ENCODE measurements at places on chromosomes 5 and 9. TPM values are rescaled to one million over a fixed set of nuclear protein-coding genes. Genes with fewer than 3 reads are reported as not detected.

DNA sequence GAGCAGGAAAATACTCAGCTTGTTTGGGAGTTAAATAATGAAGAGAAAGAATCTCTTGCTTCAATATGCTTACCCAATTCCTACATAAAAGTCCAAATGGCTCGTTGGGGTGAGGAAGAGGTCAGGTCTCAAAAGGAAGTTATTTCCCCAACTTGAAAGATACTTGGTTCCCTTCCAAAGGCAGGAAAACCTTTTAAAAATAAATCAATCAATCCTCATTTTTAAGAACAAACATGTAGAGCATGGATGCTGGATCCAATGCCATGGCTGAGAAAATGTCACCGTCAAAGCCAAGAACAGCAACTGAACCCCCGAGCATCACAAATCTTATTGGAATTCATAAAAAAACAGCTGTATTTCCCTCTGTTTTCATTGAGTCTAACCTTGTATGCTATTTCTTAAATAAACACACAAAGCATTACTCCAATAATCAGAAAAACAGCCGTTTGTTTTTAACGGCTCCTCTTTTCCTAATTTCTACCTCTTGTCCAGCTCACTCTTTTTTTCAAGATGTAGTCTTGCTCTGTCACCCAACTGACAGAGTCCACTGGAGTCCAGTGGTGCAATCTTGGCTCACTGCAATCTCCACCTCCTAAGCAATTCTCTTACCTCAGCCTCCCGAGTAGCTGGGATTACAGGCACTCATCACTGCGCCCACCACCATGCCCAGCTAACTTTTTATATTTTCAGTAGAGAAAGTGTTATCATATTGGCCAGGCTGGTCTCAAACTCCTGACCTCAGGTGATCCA is 140.7 kb downstream of the GNA14 start:
- DNase-seq: no peak

DNA sequence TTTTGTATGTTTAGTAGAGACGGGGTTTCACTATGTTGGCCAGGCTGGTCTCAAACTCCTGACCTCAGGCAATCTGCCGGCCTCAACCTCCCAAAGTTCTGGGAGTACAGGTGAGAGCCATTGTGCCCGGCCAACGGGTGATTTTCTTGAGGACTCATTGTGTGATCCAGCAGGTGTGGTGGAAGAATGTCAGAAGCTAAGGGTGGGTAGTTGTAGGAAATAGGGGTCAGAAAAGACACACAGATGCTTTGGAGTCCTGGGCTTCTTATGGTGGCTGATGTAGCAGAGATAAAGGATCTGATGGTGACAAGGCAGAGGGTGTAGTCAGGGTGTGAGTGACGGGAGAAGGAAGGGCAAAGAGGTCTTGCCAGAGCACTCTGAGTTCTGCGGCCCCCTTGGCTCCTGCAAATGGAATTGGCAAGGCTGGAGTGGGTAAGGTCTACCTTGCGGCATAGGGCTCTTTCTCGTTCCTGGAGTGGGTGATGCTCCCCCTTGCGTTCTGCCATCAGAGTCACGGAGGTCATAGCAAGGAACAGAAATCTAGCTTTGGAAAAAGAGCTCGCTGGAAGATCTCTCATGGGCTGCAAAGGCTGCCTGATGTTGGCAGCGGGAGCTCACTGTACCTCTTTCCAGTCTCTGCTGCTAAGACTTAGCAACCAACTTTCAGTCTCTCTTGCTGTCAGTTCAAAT is 97.2 kb downstream of the SREK1 start:
- peak; percentile 64 for DNase-seq

DNA sequence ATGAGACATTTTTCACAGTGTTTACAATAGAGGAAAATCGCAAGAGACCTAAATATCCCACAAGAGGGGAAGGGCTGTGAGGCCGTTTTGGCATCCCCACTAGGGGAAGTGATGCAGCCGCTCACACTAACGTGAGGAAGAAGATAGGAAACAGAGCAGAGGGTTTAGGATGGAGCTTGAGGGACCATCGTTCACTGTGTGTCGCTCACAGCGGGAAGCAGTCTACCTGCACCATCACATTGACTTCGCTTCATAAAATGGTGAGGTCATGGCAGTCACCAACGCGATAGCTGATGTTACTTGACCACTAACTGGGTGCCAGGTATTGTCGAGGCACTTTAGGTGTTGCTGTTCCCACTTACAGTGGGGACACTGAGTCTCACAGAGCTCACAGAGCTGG is 35.6 kb downstream of the PRRX2 start:
- no peak for DNase-seq

GRCh38 chr5:119353213-119353612 is 2.6 kb upstream of the TNFAIP8 start:
- DNase-seq: no peak

- DNase-seq: no peak
Measured at GRCh38 chr5:54821445-54822323, 163.7 kb downstream of the ESM1 start.

GRCh38 chr5:14946815-14947620 is 75.4 kb upstream of the ANKH start:
- DNase-seq: no peak

GRCh38 chr5:121949885-121950284 is 11.9 kb upstream of the SRFBP1 start:
- no peak for DNase-seq

DNA sequence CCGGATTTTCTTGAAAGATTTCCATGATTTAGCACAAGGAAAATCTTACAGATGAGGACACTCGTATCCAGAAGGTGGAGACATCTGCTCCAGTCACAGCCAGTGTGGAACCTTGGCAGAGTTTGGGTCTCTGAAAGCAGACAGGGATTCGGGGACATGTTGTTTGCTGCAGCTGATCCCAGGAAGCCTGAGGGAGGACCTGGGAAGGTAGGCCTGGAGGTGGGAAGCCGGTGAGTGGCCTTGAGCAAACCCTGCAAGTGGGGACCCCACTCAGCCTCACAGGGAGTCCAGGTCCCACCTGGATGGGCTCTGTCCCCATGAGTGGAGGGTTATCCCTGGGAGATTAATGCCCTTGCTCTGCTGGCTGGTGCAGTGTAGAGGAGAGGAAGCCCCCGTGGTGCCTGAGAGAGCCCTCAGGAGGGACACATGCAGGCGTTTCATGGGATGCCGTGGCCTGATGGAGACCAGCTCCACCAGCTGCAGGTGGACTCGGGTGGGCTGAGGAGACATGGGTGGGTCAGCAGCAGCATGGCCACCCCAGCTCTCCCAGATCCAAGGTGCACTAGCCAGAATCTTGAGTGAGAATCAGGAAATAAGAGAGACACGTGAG is 7.8 kb downstream of the MRPS2 start:
- DNase-seq: no peak

DNA sequence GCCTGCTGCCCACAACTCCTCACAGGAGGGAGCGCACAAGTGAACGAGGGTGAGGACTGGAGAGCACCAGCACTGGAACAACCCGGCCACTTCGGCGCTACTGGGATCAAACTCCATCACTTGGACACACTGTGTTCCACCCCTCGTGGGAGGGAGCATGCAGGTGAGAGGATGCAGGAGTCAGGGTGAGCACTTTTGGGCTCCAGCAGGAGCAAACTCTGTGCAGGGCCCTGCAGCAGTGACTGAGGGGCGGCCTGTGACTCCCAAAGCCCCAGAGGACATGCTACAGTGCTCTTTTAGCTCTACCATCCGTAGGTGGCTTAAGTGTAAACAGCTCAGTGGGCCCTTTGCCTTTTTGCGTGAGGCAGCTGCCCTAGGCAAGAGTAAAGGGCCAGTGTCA is 4.4 kb upstream of the MOCS2 start:
- DNase-seq: no peak

DNA sequence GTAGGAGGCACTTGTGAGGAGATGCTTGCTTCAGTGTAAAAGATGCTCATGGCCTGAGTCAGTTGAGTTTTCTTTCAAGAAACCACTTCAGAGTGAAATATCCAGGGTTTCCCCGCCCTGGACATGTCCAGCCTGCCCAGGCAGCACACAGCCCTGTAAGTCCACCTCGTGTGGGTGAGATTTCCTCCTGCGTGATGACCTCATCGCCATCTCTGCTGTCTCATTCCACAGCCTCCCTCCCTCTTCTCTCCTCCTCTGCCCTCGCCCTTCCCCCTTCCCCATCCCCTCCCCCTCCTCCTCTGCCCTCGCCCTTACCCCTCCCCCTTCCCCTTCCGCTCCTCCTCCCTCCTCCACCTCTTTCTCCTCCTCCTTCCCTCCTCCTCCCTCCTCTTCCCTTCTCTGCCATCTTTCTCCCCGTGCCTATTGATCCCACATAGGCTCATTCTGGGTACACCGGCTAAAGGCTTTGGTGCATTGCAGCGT is 34.0 kb upstream of the NCS1 start:
- no peak for DNase-seq

The CER1 gene
- total RNA-seq: not detected

The ZNF454 gene
- total RNA-seq: 4.8 TPM

- DNase-seq: no peak
Measured at GRCh38 chr9:625613-626012, 215.9 kb upstream of the DMRT1 start.

- no peak for DNase-seq
Measured at GRCh38 chr5:75055727-75056144, 3.4 kb upstream of the GCNT4 start.

DNA sequence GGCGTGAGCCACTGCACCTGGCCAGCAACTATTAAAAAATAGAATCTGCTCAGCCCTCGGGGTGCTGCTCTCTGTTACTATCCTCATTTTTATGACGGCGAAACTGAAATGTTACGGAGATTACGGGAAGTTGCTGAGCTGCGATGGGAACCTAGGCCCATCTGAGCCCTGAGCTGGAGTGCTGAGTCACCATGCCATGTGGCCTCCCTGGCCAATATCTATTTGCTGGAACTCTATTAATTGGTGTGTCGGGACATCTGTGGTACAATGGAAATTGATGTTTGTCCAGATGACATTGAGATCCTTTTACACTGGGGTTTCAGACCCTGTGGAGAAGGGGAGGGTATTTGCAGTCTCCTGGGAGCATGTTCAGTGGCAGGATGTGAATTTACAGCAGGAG is 8.1 kb downstream of the PRDM12 start:
- no peak for DNase-seq

DNA sequence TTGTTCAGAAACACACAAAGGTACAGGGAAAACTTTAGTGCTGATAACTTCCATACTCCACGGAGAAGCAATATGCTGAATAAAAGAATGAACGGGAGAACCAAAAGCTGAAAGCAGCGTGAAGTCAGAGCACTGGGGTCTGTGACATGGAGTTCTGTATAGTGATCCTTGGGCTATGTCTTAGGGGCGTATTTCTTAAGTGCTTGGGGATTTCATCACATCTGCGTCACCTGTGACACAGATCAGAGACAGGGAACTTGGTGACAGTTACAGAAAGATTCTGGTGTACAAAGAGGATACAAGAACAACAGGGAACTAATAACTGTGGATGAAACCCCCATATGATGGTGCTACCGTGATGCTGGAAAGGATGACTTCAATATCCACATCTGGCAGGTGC is 81.9 kb downstream of the MARCHF3 start:
- no peak for DNase-seq

DNA sequence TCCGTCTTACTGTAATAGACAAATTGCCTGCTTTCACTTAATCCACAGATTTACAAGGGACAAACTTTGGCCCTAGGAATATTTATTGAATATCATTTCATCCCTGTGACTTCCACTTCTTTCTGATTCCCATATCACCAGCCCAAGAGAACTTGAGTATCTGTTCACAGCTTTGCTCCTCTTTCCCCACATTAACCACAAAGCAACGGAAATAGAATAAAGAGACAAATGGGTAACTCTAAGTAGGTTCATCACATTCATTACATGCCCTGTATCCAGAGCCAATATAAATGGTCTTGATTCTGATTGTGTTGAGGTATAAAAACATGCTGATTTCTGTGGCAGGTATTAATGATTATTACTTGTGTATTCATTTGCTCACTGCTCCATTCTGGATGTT is 41.9 kb downstream of the TMEM252 start:
- no peak for DNase-seq

- no peak for DNase-seq
Measured at GRCh38 chr5:95812074-95812471, 10.5 kb downstream of the GLRX start.

DNA sequence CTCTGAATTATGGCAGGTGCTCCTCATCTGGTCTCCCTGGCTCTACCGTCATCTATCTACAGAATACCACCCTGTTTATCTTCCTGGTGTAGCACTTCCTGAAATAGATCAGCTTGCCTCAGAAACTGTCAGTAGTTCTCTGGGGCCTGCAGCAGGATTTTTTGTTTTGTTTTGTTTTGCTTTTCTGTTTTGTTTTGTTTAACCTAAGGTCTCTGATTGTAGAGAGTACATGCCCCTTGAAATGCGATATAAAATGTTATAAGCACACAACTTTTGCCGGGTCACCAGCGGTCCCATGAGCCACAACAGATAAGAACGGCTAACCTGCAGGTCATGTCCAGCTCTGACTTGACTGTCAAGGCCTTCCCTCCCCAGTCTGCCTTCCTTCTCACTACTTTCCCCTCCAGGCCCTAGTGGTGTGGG is 26.6 kb upstream of the CREBRF start:
- DNase-seq: no peak

- no peak for DNase-seq
Measured at GRCh38 chr9:9061627-9062026, 1262.0 kb upstream of the DMAC1 start.

The RGS7BP gene
- 3.5 TPM for total RNA-seq

DNA sequence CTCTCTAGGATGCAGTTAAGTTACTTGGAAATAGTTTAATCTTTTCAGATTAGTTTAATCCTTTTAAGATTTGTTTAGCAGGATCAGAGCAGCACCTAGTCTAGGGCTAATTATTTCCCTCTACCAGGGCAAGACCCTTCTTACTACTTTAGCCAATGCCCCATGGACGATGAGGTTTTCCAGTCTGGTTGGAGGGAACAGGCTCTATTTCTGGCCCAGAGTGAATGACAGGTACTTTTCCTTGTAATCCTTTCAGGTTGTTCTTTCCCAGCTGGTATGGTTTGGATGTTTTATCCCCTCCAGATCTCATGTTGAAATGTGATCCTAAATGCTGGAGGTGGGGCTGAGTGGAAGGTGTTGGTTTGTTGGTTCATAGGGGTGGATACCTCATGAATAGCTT is 27.2 kb downstream of the PTTG1 start:
- no peak for DNase-seq

The PTCH1 gene
- 15.1 TPM for total RNA-seq

- DNase-seq: no peak
Measured at GRCh38 chr9:99808454-99808853, 13.2 kb upstream of the NR4A3 start.

DNA sequence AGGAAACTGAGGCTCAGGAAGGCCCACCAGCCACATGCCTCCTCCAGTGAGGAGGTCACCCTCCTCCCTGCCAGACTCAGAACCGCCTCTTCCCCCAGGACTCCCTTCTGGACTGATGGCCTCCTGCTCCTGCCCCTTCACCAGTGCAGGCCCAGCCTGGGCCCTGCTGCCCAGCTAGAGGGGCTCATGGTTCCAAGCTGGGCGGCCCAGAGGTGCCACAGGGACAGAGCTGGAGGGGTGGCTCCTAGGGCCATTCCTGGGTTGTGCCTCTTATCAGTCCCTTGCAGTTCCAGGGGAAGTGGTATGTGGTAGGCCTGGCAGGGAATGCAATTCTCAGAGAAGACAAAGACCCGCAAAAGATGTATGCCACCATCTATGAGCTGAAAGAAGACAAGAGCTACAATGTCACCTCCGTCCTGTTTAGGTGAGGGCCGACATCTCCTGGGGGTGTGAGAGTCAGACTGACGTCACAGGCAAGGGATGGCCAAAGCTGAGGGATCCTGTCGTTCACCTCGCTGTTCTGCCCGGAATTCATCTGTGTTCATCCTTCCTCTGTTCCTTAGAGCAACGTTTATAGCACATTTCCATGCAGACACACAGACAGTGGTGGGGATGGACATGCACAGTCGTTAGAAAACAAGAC is 819 bp downstream of the LCN2 start:
- no peak for DNase-seq
